ENCODE measurements at places on chromosomes 12 and 14. TPM values are rescaled to one million over a fixed set of nuclear protein-coding genes. Genes with fewer than 3 reads are reported as not detected.

The CSRP2 gene
- total RNA-seq = 16.6 TPM

The GNB3 gene
- 0.34 TPM for total RNA-seq

The REM2 gene
- total RNA-seq = 0.60 TPM

The EID3 gene
- total RNA-seq = 10.1 TPM

The KRT73 gene
- not detected for total RNA-seq

The PIANP gene
- total RNA-seq = 0.72 TPM
